ENCODE measurements at places on chromosomes 4 and X.
A peak's percentile ranks its signal among the peaks of the same experiment; 100 is the strongest.

GRCh38 chr4:145912376-145912775 lies 26.2 kb downstream of the ZNF827 start:
- no peak for DNase-seq

DNA sequence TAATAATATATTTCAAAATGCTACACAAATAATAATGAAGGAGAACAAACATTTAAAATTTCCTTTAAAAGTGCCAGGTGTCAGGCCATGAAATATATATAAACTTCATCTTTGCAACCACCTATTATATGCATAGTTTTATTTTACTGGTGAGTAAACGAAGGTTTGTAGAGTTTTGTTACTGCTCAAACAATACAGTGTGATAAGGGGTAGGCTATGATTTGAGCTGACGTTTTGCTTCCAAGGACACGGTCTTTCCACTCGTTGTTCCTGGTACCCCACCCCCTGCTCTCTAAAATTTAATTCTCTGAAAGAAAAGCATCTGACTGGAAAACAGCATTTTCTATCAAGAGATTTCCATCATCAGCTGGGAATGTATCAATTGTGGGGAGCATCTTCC lies 27.2 kb upstream of the GPRIN3 start:
- DNase-seq: no peak

DNA sequence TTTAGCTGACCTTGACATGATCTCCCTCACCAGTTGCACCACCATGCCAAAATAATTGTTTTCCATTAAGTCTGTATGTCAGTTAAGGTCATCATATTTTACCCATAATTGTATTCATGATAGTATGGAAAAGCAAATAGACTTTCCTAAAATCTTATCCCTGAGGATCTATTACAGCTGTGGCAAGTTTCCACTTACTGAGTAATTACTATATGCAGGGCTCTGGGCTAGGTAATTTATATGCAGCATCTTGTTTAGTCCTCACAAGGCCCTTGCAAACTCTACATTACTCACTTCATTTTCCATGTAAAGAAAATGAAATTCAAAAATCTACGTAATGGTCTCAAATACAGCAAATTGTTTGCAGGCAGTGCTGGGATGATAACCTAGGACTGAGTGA lies 34.8 kb downstream of the YIPF7 start:
- DNase-seq: no peak

GRCh38 chr4:2963966-2964471 lies 648 bp downstream of the GRK4 start:
- peak; percentile 32 for DNase-seq

DNA sequence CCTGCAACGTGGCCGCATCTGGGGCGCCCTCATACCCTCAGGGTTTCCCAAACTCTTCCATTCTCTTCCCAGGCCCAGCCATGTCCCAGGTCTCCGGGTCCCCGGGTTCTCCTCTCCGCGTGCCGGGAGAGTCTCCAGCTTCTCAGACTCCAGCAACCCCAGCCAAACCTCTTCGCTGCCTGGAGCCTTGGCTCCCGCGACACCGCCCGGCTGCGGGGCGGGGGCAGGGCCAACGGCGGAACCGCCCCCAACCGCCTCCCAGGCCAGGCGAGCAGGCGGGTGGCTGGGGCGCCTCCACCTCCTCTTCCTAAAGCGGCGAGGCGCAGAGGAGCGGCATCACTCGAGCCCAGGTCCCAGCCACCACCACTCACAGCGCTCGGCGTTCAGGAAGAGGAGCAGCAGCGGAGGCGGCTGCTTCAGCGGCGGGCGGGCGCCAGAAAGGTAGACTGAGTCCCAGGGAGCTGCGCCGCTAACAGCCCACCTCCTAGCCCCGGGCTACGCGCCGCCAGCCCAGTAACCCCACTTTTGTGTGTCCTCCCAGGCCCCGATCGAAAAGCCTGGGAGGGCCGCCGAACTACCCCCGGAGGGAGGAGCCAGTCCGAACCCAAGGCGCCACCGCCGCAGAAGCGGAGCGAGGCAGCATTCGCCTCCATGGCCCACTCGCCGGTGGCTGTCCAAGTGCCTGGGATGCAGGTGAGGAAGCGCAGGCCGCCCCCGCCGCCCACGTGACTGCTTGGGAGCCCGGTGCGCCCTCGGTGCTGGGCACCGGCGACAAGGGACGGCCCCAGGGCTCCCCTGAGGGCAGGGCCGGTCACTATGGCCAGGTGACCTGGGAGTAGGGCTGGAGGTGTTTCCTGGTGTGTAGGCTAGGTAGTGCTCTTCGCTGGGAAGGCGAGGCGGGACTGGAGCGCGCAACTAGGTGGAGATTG lies at the start of gene STK26:
STK26 (plus strand) TSS at position 336 of the 929 bp plus-strand sequence; CDS start at position 652, 316 bp downstream.
- DNase-seq: peak; percentile 68

DNA sequence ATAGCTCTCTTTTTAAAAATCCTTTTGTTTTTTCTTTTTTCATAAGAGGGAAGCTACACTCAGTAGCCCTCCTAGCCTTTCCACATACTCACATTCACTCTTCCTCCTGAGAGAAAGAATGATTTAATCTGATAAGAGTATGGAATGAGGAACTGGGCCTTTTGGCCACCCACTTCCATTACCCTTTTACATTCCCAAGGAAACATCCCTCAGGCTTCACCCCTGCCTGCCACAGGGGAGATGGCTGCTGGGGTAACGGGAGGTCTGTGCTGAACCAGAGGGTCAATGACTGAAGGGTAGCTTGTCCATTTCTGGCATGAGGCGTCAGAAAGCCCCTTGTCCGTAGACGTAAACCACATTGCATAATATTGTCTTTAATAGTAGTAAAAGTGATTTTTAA lies 67.2 kb upstream of the CCSER1 start:
- no peak for DNase-seq

GRCh38 chr4:53592686-53593501 lies 1.6 kb upstream of the LNX1 start:
- peak; percentile 39 for DNase-seq

- DNase-seq: no peak
These were observed 53.0 kb downstream of the POF1B start for GRCh38 chrX:85326234-85327059.

GRCh38 chr4:5750946-5751665 lies 40.1 kb downstream of the EVC start:
- DNase-seq: no peak

- DNase-seq: no peak
These were observed 29.9 kb downstream of the RBMX start for GRCh38 chrX:136850441-136851175.

GRCh38 chrX:151825925-151826485 lies 86.7 kb upstream of the MAGEA4 start:
- peak; percentile 58 for DNase-seq

GRCh38 chr4:183934761-183935160 lies 29.7 kb downstream of the STOX2 start:
- DNase-seq: no peak

GRCh38 chrX:103780336-103781061 lies 3.9 kb downstream of the PLP1 start:
- no peak for DNase-seq

GRCh38 chr4:31052519-31052918 lies 332.4 kb downstream of the PCDH7 start:
- no peak for DNase-seq

GRCh38 chr4:126895988-126896570 lies 736.7 kb upstream of the INTU start:
- no peak for DNase-seq

GRCh38 chr4:55343887-55344286 lies 2.2 kb upstream of the SRD5A3 start:
- no peak for DNase-seq

DNA sequence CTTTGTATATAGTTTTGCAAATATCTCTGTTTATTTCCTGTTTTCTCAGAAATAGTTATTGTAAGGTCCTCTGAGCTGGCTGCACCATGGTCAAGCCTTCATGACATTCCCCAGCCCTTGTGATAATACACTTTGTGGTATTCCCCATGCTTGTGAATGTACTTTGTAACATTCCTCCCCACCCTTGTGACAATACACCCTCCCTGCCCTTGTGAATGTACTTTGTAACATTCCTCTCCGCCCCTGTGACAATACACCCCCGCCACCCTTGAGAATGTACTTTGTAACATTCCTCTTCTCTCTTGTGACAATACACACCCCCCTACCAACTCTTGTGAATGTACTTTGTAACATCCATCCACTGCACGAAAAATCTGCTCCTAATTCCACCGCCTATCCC lies 530.7 kb downstream of the CENPC start:
- DNase-seq: no peak

GRCh38 chr4:38318737-38319455 lies 345.1 kb upstream of the KLF3 start:
- peak; percentile 92 for DNase-seq

DNA sequence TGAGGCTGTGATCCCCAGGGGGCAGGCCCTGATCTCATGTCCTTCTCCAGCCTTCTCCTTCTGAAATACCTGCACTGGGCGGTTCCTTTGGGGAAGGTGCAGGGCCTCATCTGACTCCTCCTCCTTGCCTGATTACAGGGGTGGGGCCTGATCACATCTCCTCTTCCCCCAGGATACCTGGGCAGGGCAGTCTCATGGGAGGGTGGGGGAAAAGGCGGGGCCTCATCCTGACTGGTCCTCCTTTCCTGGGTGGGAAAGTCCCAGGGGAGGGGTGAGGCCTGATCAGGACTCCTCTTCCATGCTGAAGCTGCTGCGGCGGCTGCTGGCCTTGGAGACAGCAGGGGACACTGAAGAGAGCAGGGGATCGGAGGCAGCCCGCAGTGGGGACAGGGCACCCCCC lies 13.3 kb downstream of the TFE3 start:
- DNase-seq: peak; percentile 53

DNA sequence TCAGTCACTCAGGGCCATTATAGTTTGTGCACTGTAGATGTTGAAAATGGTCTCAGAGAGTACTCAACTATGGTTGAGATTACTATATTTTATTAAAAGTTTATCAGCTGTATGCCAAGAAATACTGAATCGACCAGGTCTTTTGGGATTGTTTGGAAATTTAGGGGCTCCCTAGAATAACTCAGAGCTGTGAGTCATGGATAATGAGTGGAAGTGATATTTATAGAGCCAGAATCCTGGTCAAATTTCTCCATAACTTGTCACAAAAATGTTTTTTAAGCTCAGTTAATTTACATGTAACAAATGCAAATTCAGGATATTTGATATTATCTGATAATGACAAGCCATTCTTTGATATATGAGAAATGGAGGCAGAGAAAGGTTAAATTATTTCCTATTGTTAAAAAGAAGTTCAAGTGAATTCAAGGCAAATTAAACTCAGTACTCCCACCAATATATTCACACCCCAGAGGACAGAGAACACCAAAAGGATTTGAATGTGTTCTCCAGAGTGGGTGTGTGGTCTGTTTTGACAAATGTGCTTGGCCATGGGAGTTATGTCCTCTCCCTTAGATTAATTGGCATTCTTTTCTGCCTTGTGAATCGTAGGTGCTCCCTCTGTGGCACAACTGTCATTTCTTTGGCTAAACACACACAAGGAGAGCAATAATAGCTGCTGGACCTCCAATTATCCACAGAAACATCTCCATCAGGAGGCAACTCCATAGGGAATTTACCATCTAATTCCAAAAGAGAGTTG lies 37.7 kb downstream of the ARHGAP24 start:
- no peak for DNase-seq

- no peak for DNase-seq
These were observed 600.5 kb upstream of the GRIA3 start for GRCh38 chrX:122583551-122583950.

GRCh38 chrX:130793975-130794374 lies 109.0 kb downstream of the ENOX2 start:
- DNase-seq: no peak

All from NCI-H226 (cell line).